ENCODE measurements at places on chromosomes 5 and 9.

DNA sequence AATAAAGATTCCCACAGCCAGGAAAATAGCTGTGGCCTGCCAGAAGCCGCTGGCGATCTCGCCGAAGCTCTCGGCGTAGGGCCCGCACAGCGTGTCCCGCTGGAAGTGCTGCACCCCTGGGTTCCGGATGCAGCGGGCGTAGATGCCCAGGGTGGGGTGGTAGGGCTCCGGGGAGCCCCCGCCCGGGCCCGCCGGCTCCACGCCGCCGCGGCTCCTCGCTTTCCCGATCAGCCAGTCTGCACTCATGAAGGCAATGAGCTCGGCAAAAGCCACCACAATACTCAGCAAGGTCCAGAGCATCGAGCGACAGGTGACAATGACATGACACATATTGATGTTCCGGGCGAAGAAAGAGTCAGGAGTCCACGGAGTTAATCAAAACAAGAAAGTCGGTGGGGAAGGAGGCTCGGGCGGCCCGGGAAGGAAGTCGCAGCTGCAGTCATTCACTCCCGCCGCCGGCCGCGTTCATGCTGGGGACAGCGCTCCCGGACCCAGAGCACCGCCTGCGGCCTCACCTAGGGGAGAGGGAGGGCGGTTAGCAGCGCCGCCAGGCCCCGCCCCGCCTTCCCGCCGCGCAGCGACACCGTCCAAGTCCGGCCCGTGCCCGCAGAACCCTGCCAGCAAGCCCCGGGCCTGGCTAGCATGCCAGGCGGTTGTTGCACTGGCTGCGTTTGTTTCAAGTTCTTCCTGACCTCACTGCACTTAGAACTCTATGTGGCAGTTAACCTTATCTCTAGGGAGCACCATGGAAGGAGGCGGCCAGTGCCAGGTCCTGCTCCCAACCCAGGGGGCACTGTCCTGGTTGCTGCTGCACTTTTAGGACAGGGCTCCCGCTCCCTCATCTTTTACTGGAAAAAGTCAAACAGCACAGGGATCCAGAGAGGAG, 138.4 kb downstream of the LHFPL2 start:
- peak; percentile 29 for DNase-seq

DNA sequence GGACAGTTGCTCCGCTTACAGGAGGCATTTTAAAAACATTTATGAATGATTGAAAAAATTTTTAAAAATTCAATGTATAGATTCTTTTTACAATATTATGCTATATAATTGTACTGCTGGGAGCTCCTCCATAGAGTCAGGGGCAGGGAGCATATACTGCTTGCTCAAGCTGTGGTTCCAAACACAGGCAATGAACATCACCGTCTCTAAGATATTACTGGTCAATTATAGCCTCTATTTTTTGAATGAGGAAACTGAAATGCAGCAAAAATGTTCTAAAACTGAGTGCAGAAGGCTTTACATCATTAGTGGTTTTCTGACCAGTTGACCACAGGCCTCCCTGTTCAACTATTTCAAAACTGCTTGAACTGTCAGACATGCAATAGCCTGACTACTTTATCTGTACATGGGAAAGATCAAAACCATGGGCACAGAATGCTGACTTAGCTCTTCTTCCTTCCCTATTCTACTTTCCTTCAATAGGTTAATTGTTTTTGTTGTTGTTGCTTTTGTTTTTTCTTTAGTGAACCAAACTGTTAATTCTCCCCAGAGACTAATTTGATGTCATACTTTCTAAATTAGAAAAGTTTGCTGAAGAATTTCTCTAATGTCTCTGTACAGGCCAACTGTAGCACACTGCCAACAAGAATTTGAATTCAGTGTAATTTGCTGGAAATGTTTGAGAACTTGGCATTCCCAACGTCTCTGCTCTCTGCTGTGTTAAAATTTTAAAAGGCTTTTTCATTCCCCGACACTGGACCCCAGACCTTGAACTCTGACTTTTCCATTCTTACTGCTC, 107.6 kb upstream of the MPDZ start:
- no peak for DNase-seq

DNA sequence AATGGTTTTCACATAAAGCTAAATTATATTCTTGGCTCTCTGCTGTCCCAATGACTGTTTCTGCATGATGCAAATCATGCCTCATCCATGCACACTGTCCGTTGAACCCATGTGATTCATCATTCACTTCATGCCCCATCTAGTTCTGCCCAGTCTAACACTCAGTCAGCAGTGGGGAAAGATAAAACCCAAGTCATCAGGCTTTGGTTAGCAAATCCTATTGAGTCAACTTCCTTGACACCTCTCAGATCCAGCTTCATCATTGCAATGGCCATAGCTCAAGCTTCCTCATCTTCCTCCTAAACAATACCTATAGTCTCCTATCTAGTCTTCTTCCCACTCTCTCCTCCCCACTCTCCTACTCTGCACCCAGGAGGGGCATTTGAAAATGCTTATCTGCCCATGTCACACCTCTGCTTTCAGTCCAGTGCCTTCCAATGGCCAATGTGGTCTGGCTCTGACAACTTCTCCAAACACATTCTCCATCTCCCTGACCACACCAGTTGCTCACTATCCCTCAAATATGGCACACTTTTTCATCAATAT, 266.0 kb upstream of the TRIM32 start:
- DNase-seq: no peak

- peak; percentile 6 for DNase-seq
Observed at GRCh38 chr9:126701813-126702140, 88.0 kb downstream of the LMX1B start.

- DNase-seq: peak; percentile 48
Observed at GRCh38 chr9:97397220-97397619, 14.7 kb upstream of the TDRD7 start.

- DNase-seq: no peak
Observed at GRCh38 chr9:92658611-92659010, 11.3 kb downstream of the IPPK start.

GRCh38 chr5:66597183-66597757, 1.1 kb downstream of the MAST4 start:
- no peak for DNase-seq

DNA sequence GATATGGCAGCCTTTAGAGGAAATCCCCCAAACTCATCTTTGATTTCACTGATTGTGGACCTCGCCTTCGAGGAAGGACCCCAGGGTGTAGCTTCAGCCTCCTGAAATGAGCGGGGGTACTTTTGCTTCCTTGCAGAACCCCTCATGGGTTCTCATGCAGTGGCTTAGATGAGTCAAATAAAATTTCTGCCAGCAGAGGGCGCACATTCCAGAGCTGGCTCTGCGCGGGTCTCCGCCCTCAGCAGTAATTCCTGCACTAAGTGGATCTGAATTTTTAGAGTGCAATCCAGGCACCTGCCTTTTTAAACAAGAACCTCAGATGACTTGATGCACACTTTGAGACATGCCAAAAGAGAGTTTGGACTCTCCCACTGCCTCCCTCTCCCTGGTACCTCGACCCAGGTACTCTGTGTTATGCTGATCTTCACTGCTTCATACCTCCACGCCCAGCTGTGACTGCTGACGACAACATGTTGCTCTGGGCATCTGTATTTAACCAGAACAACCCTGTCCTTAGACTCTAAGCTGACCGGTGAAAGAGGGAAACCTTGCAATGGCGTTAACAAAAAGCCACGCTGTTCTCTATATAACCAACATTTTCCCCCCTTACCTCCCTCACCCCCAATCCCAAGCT, 7.3 kb downstream of the EGFLAM start:
- peak; percentile 29 for DNase-seq

DNA sequence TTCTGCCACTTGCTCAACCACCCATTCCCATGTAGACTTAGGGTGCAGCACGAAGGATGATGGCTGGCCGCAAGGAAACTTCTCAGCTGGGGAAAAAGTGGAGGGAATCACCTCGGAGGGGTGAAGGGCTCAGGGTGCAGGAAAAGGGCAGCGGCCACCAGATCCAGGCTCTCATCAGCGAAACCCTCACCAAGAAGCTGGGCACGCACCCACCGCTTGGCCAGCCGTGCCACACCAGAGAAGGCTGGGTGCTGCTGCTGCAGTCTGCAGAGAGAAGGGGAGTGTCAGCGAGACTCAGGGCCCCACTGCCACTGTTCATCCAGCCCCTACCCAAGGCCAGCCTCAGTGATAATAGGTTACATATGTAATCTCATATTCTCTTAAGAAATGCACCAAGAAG, 8.6 kb downstream of the NOL6 start:
- no peak for DNase-seq

GRCh38 chr5:115586525-115587146, 15.6 kb downstream of the TICAM2 start:
- DNase-seq: no peak

- no peak for DNase-seq
Observed at GRCh38 chr9:26077860-26078259, 399.6 kb upstream of the TUSC1 start.

- no peak for DNase-seq
Observed at GRCh38 chr5:76467216-76467615, 64.1 kb downstream of the IQGAP2 start.

- DNase-seq: no peak
Observed at GRCh38 chr5:142312399-142312798, 12.4 kb downstream of the SPRY4 start.

DNA sequence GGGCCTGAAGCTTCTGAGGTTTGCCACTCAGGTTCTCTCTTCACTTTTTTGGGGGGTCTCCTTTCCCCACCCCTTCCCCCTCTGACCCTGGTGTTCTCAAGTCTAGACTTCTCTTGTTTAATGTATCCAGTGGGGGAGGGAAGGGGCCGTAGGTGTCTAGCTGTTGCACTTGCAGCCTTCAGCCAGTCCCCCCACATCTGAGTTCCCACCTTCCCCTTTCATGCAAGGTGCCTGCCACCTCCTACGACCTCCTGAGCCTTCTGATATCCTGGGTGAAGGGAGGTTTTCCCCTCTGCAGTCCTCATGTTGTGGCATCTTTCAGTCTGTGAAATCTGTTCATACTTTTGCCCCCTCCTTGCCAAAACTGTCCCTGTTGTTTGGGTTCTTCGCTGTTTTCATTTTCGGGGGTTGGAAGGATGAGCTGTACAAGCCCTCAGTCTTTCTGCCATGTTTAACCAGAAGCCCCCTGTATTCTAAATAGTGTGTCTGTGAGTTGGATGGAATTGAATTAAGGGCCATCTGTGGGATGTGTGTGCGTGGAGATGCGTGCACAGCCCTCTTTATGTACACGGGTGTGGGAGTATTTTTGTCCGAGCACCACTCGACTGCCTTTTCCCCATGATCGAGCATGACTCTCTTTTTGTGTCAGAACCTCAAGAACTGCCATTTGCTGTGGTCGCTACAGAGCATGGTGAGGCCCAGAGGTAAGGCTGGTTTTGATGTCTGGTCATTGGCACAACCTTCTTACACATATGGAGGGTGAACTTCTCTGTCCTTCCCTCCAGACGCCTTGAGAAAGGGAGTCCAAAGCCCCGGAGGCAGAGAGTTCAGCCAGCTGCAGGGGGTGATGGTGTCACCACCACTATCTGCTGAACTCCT, 23.6 kb downstream of the PRRC2B start:
- no peak for DNase-seq

DNA sequence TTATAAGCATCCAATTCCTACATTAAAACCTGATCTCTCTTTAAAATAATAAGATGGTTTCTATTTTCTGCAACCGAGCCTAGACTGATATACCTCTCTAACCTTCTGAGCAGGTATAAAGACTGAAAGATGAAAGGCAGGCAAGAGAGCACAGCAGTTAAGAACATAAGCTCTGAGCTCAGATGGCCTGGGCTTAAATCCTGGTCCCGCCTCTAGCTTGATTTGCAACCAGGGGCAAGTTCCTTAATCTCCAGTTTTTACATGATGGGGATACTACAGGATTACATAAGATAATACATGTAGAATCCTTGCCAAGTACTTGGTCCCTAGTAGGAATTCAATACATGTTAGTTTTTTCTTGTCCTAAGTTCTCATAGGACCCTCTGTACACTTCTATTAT, 33.9 kb downstream of the SLC24A2 start:
- DNase-seq: no peak

DNA sequence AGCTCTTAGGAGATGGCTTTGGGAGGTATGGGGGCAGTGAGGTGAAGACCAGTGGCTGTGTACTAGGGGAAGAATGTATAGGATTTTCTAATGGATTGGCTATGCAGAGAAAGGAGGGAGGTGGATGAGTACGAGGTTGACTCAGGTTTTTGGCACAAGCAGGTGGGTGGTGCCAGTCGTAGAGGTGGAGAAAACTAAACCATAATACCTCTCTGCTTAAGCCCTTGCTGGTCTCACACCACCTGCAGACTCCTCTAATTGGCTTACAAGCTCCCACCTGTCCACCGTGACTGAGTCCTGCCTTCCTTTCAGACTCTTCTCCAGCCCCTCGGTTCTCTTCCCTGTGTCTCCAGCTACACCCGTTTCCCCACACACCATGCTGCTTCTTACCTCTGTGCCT, 521.7 kb upstream of the CLINT1 start:
- DNase-seq: no peak

- no peak for DNase-seq
Observed at GRCh38 chr9:17611917-17612316, 33.1 kb downstream of the SH3GL2 start.

DNA sequence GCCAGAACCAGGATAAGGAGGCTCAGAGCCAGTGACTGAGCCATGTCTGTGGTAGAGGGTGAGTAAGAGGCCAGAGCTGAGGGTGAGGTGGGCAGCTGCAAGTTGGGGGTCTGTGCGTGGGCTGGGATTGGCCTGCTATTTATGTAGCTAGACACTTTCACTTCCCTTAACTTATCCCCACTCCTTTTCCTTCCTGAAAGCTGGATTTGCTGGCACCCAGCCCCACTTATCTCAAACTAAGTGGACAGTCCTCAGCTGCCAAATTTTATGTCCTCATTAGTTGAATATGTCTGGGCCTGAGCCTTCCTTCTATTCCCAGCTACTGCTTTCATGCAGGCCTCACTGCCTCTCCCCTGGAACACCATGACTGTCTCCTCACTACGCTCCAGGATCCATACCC, at the start of gene CCL21:
TSS of gene CCL21 (minus strand) at position 114 of the 400 bp plus-strand sequence. CDS start at position 44, 70 bp downstream.
- no peak for DNase-seq

GRCh38 chr5:59189472-59190244, 606.8 kb downstream of the RAB3C start:
- no peak for DNase-seq

GRCh38 chr5:59835800-59836199, 57.7 kb downstream of the PDE4D start:
- no peak for DNase-seq

DNA sequence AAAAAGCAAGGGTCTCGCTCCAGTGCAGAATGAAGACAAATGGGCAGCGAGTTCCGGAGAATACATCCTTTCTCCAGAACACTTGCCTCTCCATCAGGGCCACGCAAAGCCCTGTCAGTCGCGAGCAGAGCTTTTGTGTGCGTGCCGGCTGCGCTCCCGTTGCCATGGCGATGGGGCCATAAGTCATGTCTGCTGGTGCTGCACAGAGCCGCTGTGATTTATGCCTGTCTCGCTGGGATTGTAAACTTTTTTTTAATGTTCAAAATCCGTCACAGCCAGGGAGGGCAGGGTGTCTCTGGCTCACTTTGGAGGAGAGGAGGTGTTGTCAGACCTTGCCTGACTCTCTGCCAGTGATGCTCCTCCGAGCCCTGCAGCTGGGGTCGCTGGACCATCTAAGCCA, 272.7 kb downstream of the TRIM32 start:
- no peak for DNase-seq

DNA sequence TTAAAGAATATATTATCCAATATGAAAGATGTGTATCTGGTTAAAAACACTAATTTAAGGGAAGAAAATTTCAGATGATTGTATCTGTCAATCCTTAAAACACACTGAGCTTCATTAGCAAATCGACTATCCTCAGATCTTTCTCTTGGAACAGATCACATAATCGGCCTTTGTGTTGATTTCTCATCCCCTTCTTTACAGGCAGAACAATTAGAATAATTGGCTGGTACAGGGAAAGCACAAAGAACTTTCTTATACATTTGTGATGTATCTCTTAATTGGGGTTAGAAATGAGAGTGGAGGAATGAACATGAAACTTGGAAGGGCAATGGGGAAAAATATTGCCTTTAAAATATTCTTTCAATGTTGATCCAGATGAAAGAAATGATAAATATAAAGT, 662.1 kb downstream of the TLE4 start:
- DNase-seq: no peak
